Stimulated activated CD4-positive, alpha-beta T cell treated with anti-CD3 and anti-CD28 coated beads, Interleukin-15, amount 100 ng/mL, for 24 hours (primary cell): ENCODE measurements at places on chromosomes 16 and 17.

GRCh38 chr16:12341423-12341822 is 364.9 kb downstream of the SNX29 start:
- DNase-seq = no peak

- no peak for DNase-seq
Measured at GRCh38 chr16:69324585-69325253, 5.7 kb downstream of the PDF start.

DNA sequence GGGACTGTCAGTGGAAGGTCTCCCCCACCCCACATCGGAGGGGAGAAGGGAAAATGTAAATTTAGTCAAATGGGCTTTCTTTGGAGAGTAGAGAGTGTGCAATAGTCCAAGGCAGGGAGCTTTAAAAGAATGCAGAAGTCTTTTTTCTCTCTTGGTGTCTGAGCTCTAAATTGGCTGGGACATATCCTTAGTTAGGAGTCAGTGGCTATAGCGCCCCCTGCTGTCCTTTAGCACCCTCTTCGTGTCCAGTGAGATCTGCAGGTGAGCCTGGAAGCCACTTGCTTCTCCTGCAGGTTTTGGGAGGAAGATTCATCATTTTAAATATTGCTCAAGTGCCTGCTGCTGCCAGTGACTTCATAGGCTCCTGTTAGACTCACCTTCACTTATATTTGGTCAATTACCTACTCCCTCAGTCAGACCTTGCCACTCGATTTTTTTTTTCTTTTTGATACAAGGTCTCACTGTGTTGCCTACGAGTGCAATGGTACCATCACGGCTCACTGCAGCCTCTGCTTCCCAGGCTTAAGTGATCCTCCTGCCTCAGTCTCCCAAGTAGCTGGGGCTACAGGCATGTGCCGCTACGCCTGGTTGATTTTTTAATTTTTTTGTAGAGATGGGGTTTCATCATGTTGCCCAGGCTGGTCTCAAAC is 174.8 kb downstream of the PRKCB start:
- peak; percentile 87 for DNase-seq

GRCh38 chr17:8726941-8727555 is 17.6 kb downstream of the CCDC42 start:
- DNase-seq = no peak

DNA sequence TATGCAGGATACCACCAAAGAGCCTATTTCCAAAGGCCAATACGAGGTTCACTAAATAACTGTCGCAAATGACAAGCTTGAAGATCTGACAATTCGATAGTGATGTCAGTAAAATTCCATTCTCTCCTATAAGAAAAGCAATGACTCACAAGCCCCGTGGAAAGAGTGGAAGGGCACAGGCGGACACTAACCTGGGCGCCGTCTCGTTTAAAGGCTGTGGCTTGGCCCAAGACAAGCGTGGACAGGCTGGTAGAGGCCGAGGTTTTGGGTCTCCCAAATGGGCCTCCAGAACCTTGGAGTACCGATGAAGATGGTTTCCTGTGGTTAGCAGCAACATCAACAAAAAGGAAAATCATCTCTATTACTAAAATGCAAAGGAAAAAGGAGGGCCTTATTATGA is 16.5 kb upstream of the SLC38A8 start:
- DNase-seq = no peak

DNA sequence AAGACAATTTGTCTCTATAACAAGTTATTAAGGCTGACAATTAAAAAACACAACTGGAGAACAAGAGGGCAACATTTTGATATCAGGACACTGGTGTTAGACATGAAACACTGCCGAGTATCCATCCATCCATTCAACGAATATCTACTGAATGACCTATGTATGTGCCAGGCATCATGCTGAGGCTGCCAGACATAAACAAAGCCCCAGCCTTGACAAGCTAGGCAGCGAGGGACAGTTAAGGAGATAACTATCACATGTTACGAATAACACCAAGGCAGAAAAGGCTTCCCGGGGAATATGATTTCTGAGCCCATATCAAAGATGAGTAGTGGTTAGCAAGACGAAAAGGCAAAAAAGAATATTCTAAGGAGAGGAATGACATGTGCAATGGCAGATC is 12.1 kb downstream of the HEATR6 start:
- no peak for DNase-seq

GRCh38 chr17:43601280-43602039 is 55.3 kb upstream of the ETV4 start:
- no peak for DNase-seq

DNA sequence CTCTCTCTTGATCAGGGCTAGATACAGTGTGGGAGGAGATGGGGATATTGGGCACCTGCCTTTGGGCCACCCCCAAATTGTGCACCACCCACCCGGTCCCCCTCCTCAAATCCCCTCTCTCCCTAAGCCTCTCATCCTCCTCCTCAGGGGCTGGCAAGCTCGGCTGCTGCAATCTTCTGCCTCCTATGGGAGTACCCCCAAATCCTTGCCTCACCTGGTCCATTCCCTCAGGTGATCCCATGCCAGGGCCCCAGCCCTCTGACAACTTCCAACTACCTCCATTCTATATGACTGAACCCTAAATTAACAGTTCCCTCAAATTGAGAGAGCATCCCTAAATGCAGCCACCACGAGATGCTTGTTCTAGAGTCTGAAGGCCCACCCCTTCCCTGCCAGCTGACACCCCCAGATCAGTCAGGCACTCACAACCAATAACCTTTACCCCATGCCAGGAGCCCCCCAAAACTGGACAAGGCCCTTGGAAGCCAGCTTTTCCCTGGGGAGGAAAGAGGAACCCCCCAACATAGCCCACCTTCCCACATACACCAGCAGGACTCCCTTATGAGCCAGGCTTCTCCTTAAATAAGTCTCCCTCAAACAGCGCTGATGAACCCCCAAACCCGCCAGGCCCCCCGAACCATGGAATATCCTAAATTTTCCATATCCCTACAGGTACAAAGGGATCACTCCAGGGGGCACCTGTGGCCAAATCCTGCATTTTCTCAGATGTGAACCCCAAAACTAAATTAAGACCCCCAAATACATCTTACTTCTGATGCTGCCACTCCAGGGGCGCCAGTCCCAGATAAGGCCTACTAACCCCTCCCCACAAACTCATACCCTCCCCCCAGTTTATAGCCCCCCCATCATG is 3.2 kb downstream of the DLG4 start:
- no peak for DNase-seq

DNA sequence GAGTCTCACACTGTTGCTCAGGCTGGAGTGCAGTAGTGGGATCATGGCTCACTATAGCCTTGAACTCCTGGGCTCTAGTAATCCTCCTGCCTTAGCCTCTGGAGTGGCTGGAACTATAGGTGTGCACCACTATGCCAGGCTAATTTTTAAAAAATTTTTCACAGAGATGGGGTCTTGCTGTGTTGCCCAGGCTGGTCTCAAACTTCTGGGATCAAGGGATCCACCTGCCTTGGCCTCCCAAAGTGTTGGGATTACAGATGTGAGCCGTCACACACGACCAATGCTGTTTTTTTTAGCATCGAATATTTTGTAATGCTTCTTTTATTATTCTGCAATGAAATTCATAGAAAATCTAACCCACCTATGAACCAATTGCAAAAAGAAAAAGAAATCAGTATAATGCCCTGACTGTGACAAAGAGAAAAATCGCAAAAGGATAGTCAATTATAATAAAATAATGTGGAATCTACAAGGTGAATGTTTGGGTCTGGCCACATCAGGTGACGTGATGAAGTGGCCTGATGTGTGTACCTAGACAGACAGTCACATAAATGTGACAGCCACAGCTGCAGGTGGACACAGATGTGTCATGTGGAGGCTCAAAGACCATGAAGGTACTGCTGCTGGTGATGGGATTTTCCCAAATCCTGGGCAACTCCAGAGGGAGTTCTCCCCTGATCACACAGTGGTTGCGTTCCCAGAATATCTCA is 33.6 kb upstream of the ZCCHC14 start:
- no peak for DNase-seq

GRCh38 chr16:6190776-6191175 is 1093.2 kb upstream of the EEF2KMT start:
- no peak for DNase-seq

GRCh38 chr16:17311333-17312093 is 159.2 kb downstream of the XYLT1 start:
- no peak for DNase-seq
